ENCODE measurements at places on chromosomes 7 and 10.

GRCh38 chr7:7228472-7228871 is 46.1 kb downstream of the C1GALT1 start:
- no peak for DNase-seq

DNA sequence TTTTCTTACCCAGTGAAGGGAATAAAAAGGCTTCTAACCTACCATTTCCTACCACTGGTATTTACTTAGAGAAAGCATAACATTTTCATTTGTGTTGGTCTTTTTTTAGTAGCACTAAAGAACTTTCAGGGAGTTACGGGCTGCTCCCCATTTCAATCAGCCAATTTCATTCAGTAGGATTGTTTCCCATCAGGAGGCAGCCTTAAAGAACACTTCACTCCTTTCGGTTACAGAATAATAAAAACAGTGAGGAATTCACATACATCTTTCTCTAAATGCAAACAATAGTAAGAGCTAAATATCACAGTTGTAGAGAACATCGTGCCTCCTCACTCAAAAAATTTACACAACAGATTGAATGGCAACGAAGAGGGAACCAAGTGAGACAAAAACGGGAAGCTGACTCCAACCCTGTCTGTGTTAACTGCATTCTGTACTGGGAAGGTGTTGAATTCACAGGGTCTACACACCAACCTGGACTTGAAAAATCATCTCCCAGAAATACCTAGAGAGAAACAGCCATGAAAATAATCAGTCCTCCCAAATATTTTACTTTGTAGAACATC is 55.5 kb upstream of the ABLIM1 start:
- no peak for DNase-seq

GRCh38 chr10:62323751-62324150 is 50.4 kb upstream of the ZNF365 start:
- DNase-seq, result no peak

DNA sequence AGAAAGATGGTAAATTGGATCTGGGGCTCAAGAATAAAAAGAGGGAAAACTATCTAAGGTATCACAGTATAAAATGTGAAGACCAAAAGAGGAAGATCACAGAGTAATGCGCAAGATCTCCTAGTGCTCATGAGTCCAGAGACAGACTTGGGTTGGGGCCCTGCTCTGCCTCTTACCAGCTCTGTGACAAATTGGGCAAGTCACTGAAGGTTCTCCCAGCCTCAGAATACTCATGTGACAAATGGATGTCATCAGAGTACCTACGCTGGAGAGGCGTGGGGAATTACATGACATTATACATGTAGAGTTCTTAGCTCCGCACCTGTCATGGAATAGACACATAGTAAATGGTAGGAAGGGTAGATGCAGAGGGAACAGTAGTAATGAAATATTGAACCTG is 124.4 kb downstream of the DOCK4 start:
- DNase-seq, result no peak

DNA sequence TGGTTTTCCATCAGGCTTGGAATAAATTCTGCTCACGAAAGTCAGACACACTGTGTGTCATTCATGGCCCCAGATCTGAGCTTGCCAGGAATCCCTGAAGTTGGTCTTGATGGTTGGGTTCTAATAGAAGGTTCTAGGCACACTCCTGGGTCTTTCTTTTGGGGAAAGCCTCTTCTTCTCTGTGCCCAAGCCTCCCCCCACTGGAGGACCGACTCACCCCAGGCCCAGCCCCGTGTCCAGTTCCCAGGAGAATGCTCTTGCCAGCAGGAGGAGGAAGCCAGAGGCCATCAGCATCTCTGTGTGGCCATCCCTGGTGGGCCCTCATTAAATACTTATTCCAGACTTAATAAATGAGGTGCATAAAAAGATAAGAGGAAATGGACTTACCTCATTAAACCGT is 548.0 kb downstream of the TCERG1L start:
- no peak for DNase-seq

GRCh38 chr10:92914478-92915325 is 66.4 kb downstream of the EXOC6 start:
- DNase-seq, result peak; percentile 75

- DNase-seq, result no peak
Observed at GRCh38 chr10:17626656-17627055, 9.5 kb upstream of the HACD1 start.

DNA sequence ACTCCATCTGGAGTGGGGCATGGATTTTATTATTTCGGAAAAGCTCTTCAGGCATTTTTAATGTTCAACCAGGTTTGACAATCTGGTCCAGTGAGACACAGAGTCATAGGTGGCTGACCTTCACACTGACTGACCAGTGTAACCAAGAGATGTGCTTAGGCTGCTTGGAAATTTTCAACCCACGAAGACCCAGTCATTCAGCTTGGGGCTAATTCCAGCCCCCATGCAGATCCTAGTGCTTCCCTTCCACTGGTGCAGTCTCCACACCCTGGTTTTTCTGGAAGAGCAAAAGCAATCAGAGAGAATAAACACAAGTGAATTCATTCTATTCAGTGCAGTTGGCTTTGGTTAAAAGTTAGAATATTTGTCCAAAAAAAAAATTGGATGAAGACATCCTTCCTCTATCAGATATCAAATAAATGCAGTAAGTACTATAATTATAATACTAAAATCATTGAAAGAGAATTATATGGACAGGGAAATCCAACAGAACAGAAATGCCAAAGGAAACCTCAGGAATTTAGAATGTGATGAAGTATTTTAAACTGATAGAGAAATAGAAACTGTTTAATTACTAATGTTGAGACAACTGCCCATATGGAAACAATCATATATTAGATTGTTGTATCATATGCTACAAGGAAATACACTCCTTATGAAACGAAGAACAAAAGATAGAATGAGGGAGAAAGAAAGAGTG is 178.0 kb downstream of the NPSR1 start:
- DNase-seq, result no peak

DNA sequence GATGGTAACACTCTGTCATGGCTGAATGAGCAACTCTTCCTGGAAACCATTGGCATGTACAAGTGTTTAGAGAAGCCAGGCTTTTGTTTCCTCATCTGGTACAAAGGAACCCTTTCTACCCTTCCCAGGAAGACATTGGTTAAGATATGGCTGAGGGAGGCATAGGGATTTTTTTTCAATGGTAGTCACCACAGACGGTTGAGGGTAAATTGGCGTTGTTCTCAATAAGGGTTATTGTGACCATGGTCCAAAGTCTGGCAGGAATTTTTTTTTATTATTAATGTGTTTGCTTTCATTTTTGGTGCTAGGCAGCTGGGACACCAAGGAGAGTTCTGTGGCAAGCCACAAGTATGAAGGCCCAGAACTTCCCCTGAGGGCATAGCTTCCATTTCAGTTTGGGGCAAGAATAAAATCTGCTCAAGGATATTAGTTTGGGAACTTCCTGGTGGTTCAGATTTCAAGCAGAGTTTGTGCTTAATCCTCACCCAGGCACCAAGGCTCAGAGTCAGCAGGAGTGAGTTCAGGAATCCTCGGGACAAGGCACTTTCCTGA is at the start of gene PLEKHS1:
TSS of gene PLEKHS1 (plus strand) at position 502 of the 552 bp plus-strand sequence. CDS start 3,596 bp downstream, outside the sequence.
- no peak for DNase-seq

DNA sequence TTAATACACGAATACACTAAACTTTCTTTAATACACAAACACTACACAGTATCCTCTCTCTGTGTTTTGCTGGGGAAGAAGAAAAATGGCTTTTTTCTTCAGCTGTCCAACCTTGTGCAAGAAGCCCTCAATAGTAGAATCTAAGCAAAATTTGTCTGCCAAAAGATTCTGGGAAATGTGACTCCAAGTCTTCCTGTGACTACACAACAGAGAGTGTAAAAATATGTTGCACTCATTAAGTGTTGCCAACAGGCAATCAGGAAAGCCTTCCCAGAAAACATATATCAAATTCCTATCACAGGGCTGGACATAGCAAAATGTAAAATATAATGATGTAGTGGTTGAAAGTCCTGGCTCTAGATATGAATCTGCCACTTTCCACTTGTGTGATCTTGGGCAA is 825.1 kb upstream of the ZWINT start:
- DNase-seq, result no peak

DNA sequence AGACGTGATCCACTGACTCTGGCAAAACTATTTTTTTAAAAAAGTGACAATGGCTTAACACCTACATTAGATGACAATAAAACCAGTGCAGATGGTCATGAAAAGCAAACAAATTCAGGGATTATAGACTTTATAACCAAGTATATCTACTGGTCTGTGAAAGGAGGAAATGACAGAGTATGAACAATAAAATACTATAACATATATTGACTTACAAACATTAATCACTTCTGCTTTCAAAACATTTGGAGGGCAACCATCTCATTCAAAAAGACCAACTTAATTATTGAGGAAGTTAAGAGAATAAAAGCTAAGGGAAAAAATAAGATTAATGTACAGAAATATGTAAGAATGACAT is 34.8 kb downstream of the JMJD1C start:
- DNase-seq, result no peak

- no peak for DNase-seq
Observed at GRCh38 chr7:123039269-123039668, 43.8 kb upstream of the TAS2R16 start.

- no peak for DNase-seq
Observed at GRCh38 chr10:11810313-11810766, 12.8 kb upstream of the PROSER2 start.

- DNase-seq, result no peak
Observed at GRCh38 chr7:29410996-29411395, 152.6 kb upstream of the PRR15 start.

DNA sequence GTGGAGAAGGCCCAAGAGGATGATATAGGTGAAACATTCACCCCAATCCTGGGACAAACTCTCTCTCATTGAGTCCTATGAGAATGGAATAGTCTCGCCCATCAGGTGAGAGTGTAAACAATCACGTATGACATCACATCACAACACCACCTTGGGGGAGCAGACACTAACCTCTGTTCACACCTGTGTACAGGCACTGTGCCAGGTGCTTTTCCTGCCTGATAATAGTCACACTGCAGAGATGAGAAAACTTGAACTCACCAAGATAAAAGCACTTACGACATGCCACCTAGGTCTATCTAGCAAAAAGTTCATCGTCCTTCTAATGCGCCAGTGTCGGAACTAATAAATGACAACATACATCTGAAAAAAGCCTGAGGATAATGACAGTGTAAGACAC is 187.8 kb downstream of the FAM107B start:
- DNase-seq, result peak; percentile 85

GRCh38 chr10:28849821-28850220 is 172.5 kb downstream of the BAMBI start:
- DNase-seq, result no peak

DNA sequence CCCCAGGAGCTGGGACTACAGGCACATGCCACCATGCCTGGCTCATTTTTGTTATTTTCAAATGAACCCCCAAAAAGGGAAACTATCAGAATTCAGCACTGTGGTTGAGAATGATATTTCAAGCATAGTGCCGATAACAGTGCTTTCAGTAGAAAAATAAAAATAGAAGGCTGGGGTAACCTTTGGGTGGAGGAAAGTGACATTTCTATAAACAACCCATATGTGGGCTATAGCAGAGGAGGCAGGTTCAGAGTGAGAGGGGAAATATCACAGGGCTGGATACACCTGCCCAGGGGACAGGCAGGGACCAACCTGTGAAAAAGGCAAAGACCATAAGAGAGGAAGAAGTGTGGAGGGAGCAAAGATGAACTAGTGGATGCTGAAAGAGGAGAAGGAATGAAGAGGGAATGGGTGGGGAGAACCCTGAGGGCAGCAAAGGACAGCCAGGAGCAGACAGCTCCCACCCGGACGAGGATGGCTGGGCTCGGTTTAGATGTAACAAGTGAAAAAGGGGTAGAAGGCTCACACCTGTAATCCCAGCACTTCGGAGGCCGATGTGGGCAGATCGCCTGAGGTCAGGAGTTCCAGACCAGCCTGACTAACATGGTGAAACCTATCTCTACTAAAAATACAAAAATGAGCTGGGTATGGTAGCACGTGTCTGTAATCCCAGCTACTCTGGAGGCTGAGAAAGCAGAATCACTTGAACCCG is 56.5 kb downstream of the MAP3K8 start:
- no peak for DNase-seq

DNA sequence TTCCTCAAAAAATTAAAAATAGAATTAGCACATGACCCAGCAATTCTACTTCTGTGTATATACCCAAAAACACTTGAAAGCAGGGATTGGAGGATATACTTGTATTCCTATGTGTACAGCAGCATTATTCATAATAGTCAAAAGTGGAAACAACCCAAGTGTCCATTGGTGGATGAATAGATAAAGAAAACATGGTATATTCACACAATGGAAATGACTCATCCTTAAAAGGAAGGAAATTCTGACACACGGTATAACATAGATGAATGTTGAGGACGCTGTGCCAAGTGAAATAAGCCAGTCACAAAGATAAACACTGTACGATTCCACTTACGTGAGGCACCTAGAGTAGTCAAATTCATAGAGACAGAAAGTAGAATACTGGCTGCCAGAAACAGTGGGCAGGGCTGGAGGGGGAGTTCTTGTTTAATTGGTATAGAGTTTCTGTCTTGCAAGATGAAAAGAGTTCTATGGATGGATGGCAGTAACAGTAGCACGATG is 26.6 kb upstream of the KAT6B start:
- DNase-seq, result no peak

GRCh38 chr7:31948029-31948428 is 122.2 kb downstream of the PDE1C start:
- DNase-seq, result no peak

- no peak for DNase-seq
Observed at GRCh38 chr7:82477733-82478515, 34.3 kb upstream of the CACNA2D1 start.

DNA sequence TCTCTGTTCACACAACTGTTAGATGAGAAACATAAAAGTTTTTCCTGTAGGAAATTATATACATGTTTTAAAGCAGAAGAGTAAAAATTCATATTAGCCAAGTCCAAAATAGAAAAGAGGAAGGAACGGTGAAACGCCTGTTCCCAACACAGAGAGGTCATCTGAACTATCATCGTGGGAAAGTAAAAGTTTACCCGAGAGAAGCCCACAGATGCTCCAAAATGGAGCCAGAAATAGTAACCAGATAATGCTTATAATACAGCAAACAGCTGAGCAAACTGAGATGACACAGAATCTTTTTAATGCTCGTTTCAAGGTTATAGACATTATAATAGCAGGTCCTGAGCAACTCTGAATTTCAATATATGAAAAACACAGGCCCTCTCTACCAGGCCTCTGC is 24.5 kb downstream of the FRMD4A start:
- DNase-seq, result no peak

DNA sequence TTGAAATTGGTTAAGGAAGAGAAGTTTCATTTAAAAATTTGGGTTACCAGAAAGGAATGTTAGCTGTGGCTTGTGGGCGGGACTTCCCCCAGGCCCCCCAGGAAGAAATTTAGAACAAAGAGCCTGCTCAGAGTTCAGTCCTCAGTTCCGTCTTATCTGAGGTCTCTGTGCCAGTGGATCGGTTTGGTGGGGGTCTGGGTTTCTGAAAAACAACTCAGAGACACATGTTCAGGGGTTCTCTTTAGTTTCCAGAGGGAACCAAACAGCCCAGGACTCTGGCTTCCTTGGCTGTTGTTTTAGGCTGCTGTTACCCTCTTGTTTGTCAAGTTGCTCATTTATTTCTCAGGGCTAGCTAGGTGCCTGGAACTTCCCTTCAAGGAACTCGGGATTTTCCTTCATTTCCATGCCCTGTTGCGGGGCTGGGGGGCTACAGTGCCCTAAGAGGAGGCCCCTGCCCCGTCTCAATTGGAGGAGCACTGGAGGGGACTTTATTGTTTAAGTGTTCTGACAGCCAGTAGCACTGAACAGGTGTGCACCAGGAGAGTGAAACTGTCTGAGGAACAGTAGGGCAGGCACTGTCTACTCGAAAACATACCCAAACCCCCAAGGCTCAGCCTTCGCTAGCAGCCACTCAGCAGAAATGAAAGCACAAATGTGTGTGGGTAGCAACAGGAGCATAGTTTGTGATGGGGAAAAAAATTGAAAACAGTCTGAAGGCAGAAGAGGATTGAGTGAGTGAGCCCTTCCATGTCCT is 59.9 kb downstream of the ALOX5 start:
- no peak for DNase-seq
